ENCODE measurements at places on chromosomes 1 and 21. TPM values are rescaled to one million over a fixed set of nuclear protein-coding genes. Genes with fewer than 3 reads are reported as not detected.

TMEM82 gene
- not detected for total RNA-seq

GRCh38 chr1:219128957-219129356 lies 44.7 kb upstream of the LYPLAL1 start:
- no peaks in the 10 kb centered on the region for H3K4me1 ChIP-seq
- no peaks in the 10 kb centered on the region for H3K36me3 ChIP-seq
- H3K4me3 ChIP-seq: no peak overlapping the region
- DNase-seq: no peak
- H3K27me3 ChIP-seq: no peaks in the 10 kb centered on the region
- no peak overlapping the region for H3K27ac ChIP-seq

- no peak for DNase-seq
- no peaks in the 10 kb centered on the region for H3K36me3 ChIP-seq
These were observed 30.1 kb downstream of the CLIC4 start for GRCh38 chr1:24775348-24775747.

- peak overlapping the region; percentile 62 for H3K27ac ChIP-seq
- no peaks in the 10 kb centered on the region for H3K36me3 ChIP-seq
- H3K4me1 ChIP-seq: no peaks in the 10 kb centered on the region
- DNase-seq: no peak
- H3K4me3 ChIP-seq: peak overlapping the region; percentile 70
- no peaks in the 10 kb centered on the region for H3K27me3 ChIP-seq
These were observed 497 bp upstream of the FUCA1 start for GRCh38 chr1:23868557-23869016.

DNA sequence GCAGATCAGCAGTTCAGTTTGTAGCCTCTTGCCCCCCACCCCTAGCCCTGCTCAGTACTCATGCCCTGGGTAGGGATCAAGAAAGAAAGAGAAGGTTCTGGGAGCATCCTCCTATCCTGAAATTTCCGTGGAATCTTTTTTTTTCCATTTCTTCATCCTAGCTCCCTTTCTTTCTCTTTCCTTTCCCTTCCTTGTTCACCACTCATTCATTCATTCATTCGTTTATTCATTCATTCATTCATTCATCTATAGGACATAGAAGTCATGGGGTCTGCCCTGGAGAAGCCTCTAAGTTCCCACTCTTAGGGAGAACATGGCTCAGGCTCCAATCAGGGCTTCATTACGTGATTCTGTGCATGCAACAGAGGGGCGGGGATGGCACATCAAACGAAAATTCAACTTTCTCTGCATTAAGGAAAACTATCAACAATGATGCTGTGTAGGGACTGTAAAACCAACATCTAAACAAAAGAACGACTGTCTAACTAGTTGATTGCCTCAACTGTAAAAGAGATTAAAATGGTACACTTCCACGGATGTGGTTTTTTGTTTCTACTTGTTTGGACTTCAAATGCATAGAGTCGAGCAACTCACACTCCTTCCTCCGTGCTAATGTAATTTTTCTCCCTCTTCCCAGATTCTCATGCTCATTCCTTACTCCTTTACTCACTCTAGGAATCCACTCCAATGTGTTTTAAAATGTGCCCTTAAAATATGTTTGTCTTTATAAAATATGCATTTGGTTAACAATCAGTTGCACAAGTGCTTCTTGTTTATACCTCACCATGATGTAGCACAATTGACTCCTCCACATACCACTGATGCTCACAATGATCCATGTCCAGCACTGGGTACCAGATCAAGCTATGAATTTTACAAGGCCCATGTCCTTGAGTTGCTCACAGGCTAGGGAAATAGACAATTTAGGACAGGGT lies 101.2 kb upstream of the SLC2A1 start:
- H3K27ac ChIP-seq: no peak overlapping the region
- H3K4me1 ChIP-seq: no peaks in the 10 kb centered on the region
- no peaks in the 10 kb centered on the region for H3K27me3 ChIP-seq
- H3K36me3 ChIP-seq: no peaks in the 10 kb centered on the region
- DNase-seq: no peak

ATF6 gene
- total RNA-seq: 31.0 TPM

- DNase-seq: no peak
- H3K36me3 ChIP-seq: no peaks in the 10 kb centered on the region
- H3K4me3 ChIP-seq: no peak overlapping the region
- H3K27me3 ChIP-seq: no peaks in the 10 kb centered on the region
- no peaks in the 10 kb centered on the region for H3K4me1 ChIP-seq
- no peak overlapping the region for H3K27ac ChIP-seq
These were observed 14.4 kb upstream of the NOS1AP start for GRCh38 chr1:162055062-162055461.

All from breast epithelium (tissue), 4 donors.